ENCODE measurements at places on chromosomes 12 and 14.
A peak's percentile ranks its signal among the peaks of the same experiment; 100 is the strongest.

DNA sequence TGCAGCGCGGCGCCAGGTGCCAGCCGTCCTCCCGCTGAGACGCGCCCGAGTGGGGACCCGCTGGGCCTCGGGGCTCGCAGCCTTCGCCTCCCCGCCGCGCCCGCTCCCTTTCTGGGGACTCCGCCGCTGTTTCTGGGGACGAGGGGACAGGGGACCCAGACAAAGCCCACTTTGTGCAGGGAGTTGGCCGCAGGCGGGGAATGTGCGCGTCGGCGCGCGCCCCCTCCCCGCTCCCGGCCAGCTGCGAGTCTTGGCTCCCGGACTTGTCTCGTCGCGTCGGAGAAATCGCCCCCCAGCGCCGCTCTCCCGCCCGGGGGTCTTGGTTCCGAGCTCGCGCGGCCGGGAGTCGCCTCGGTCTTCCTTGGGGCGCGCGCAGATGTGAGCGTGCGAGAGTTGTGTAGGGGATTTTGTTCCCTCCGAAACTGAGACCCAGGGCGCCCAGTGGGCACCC, 717 bp downstream of the VASH1 start:
- DNase-seq: no peak

GRCh38 chr12:76745343-76745742, 18.6 kb upstream of the ZDHHC17 start:
- no peak for DNase-seq

DNA sequence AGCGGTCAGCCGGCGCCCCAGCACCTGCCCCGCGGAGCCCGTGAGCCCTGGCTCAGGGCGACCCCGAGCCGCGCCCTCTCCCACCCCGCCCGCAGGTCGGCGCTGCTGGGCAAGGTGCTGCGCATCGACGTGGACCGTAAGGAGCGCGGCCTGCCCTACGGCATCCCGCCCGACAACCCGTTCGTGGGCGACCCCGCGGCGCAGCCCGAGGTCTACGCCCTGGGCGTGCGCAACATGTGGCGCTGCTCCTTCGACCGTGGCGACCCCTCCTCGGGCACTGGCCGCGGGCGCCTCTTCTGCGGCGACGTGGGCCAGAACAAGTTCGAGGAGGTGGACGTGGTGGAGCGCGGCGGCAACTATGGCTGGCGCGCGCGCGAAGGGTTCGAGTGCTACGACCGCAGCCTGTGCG, 14.4 kb downstream of the HHIPL1 start:
- no peak for DNase-seq

- peak; percentile 13 for DNase-seq
These were observed 32.6 kb upstream of the HIF1A start for GRCh38 chr14:61662437-61663311.

DNA sequence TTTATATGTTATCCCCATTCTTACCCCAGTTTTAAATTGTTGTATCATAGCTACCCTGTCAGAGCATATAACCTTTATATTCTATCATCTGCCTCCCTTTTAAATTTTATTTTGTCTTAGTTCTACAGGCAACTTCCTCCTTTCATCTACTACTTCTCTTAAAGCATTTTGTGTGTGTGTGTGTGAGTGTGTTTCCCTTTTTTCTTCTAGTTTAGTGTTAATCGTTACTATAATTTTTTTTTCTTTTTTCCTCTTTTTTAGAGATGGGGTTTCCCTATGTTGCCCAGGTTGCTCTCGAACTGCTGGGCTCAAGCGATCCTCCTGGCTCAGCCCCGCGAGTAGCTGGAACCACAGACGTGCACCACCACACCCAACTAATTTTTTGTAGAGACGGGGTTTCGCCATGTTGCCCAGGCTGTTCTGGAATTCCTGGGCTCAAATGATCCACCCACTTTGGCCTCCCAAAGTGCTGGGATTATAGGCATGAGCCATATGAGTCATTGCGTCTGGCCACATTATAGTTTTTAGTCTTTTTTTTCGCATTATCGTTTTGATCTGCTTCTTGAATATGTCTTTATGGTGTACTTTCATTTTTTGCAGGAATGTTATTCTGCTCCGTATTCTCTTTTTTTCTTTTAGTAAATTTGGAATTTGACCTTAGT, 33.1 kb upstream of the FBXO34 start:
- no peak for DNase-seq

DNA sequence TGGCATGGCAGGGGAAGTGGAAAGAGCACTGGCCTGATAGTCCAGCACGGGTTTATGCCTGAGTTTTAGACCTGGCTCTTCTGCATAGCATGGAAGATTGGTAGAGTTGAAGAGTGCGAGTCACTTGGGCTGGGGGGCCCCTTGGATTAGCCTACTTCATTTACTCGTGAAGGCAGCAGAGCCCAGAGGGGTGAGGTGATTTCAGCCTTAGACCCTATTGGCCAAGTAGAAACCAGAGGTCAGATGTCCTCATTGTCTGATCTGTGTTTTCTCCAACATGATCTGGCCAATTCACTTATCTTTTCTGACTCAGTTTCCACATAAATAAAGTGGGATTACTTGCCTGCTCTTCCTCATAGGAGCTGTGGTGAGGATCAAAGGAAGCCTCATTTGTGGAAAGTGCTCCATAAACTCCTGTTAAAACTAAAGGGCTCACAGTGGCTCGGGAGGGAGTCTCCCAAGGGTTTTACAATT, 1.9 kb downstream of the PLEKHG3 start:
- DNase-seq: no peak

GRCh38 chr14:29805415-29806123, 122.1 kb downstream of the PRKD1 start:
- no peak for DNase-seq

GRCh38 chr12:93449277-93449676, 7.5 kb upstream of the UBE2N start:
- DNase-seq: no peak

GRCh38 chr12:54765652-54766051, 88.7 kb upstream of the MUCL1 start:
- DNase-seq: no peak

- peak; percentile 45 for DNase-seq
These were observed 108.7 kb downstream of the BCAT1 start for GRCh38 chr12:24840046-24840800.

DNA sequence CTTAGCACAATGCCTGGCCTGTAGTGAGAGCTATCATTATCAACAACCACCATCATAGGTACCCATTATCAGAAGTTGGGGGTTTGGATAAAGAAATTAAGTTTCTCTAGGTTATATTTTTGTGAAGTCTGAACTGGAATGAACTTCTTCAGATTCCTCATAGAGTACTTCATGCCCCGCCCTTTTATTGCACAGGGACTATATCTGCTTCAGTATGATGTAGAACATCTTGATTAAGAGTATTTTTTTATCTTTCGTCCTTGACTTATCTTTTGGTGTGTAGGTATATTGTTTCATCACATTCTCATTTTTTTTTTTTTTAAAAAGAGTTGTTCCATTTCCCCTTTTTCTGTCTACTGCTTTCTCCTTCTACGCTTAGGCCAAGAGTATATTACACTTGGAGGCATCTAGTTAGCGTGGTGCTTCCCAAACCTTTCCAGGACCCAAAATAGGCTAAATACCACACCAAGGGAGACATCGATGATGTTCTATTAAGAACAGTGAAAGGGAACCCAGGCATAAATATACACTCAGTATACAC, 467.5 kb downstream of the ZFP36L1 start:
- no peak for DNase-seq

DNA sequence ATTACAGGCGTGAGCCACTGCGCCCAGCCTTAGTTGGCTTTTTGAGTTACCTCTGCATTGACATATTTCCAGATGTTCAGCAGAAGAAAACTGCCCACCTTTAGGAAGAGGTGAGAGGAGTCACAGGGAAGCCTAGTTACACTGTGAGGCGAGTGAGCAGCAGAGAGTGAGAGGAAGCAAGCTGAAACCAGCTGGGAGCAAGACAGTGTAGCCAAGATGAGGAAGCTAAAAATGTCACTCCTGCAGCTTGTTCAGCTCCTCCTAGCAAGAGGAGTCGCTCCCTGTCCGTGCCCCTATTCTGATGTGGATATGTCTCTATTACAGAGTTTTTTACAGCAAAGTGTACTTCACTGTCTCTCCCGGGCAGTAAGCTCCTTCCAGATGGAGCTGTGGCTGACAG, 127.6 kb downstream of the GXYLT1 start:
- no peak for DNase-seq

DNA sequence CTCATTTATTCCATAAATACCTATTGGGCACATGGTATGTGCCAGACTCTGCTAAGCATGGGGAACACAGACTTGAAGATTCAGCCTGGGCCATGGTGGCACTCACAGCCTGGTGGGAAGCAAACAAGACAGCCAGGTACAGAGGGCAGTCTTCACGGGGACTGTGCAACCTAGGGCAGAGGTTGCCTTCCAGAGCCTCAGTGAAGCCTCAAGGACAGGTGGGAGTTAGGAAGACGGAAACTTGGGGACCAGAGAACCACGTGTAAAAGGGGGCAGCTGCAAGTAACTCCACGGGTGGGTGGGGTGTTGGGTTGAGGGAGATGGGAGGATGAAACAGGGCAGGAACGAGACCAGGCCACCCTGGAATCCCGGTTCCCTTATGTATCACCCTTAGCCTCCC, 980 bp upstream of the LTBR start:
- DNase-seq: no peak

- DNase-seq: no peak
These were observed 68.2 kb downstream of the FRMD6 start for GRCh38 chr14:51719955-51720354.

- DNase-seq: no peak
These were observed 301.1 kb upstream of the OR4E1 start for GRCh38 chr14:21974741-21975140.

- no peak for DNase-seq
These were observed 184.5 kb upstream of the CRY1 start for GRCh38 chr12:107277855-107278254.

- no peak for DNase-seq
These were observed 114.1 kb downstream of the CCDC60 start for GRCh38 chr12:119448611-119449131.

- DNase-seq: no peak
These were observed 25.5 kb downstream of the RBM19 start for GRCh38 chr12:113940357-113941207.

DNA sequence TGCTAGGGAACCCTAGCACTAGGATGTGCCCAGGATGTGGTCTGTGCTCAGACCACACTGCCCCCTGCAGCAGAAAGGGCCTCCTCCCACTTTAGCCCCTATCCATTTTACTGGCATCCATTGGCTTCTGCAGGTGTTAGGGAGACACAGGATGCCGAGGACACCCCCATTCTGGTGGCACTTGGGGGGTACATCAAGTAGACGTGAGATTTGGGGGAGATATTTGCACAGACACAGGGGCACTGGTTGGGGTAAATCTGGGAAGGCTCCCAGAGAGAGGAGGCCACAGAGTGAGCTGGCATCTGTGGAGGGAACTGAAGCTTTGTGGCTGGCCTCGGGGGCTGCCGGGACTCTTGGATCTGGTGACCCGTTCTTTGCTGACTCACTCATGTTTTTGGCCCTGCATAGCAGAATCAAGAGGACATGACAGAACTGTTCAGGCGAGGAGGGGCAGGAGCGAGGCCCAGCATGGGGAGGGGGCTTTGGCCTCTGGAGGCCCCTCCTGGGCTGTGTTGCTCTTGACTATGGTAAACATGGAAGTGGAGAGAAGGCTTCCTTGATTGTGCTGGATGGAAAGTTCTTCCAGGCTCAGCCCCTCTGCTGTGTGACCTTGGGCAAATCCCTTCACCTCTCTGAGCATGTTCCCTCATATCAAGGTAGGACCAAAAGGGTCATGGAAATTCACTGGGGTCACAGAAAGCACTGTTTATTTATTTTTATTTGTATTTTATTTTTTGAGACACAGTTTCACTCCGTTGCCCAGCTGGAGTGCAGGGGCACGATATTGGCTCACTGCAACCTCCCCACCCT, 1.8 kb downstream of the PLBD2 start:
- no peak for DNase-seq

GRCh38 chr14:55416866-55417265, 5.2 kb upstream of the ATG14 start:
- DNase-seq: no peak

GRCh38 chr12:93135286-93136239, 206.5 kb upstream of the EEA1 start:
- DNase-seq: peak; percentile 10

DNA sequence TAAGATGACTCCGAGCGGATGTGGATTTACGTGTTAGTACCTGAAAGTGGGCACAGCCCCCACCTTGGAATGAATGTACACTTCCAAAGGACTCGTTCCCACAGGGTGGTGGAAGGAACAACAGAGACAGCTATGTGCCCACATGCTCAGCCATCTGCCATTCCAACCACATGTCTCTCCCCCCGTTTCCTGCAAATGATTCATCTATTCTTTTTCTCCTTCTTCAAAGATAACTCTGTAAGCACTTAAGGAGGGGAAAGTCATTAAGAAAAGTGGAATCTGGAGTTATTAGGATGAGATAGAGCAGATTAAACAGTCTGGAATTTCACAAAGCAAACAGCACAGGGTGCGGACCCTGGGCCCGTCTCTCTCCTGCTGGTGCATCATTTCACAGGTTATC, 18.5 kb upstream of the DUSP6 start:
- no peak for DNase-seq

DNA sequence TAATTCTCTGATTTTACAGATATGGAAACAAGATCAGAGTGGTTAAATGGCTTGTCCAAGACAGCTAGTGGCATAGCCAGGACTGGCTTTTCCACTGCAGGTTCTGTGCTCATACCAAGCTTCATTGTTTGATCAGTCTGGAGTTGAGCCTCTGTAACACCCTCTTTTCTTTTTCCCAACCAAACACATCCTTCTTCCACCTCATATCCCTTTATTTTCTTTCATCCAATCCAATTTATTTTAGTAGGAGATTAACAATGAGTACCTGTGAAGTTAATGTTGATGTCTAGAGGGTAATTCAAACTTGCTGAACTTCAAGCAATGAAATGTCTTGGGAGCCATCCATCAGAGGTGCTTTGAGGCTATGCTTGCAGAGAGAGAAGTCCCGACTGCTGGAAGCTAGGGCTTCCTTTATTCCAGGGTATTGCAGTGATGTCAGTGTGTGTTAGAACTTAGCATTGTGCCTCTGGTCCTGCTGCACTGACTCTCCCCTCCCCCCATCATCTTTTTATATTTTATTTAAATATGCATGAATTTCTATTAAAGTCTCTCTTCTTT, 452.1 kb upstream of the PDE3A start:
- no peak for DNase-seq

GRCh38 chr12:6891646-6892001, 13.0 kb upstream of the LRRC23 start:
- no peak for DNase-seq
